ENCODE measurements at places on chromosomes 5 and 9.

- DNase-seq, result no peak
These were observed 149.5 kb upstream of the DHFR start for GRCh38 chr5:80804332-80804731.

GRCh38 chr5:74275171-74275992, 365.1 kb downstream of the ENC1 start:
- no peak for DNase-seq

DNA sequence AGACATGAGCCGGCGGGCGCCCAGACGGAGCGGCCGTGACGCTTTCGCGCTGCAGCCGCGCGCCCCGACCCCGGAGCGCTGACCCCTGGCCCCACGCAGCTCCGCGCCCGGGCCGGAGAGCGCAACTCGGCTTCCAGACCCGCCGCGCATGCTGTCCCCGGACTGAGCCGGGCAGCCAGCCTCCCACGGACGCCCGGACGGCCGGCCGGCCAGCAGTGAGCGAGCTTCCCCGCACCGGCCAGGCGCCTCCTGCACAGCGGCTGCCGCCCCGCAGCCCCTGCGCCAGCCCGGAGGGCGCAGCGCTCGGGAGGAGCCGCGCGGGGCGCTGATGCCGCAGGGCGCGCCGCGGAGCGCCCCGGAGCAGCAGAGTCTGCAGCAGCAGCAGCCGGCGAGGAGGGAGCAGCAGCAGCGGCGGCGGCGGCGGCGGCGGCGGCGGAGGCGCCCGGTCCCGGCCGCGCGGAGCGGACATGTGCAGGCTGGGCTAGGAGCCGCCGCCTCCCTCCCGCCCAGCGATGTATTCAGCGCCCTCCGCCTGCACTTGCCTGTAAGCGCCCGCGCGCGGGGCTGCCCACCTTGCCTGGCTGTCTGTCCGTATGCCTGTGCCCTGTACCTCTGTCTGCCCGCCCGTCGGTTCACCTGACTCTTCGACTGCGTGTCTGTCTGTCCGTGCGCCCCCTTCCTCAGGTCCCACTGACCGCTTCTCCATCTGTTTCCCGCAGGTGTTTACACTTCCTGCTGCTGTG, 412 bp downstream of the FGF18 start:
- peak; percentile 44 for DNase-seq

GRCh38 chr9:131423171-131423581, 29.3 kb downstream of the PRRC2B start:
- no peak for DNase-seq

DNA sequence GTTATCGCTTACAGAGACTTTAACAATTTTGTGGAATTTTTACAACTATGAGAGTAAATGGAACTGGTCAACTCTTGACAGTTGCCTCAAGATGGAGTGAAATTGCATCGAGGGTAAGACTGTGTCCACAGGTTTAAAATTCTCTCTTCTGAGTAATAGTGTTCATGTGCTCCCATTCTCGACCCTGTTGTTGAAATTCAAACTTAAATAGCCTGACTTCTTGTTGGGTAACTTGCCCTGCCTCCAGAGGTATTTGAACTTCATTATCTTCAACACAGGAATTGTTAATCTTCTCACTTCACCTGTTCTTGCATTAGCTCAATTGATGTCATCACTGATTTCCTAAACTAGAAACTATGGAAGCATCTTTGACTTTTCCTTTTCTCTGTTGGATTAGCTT, 77.5 kb downstream of the PIP5K1B start:
- DNase-seq, result no peak

DNA sequence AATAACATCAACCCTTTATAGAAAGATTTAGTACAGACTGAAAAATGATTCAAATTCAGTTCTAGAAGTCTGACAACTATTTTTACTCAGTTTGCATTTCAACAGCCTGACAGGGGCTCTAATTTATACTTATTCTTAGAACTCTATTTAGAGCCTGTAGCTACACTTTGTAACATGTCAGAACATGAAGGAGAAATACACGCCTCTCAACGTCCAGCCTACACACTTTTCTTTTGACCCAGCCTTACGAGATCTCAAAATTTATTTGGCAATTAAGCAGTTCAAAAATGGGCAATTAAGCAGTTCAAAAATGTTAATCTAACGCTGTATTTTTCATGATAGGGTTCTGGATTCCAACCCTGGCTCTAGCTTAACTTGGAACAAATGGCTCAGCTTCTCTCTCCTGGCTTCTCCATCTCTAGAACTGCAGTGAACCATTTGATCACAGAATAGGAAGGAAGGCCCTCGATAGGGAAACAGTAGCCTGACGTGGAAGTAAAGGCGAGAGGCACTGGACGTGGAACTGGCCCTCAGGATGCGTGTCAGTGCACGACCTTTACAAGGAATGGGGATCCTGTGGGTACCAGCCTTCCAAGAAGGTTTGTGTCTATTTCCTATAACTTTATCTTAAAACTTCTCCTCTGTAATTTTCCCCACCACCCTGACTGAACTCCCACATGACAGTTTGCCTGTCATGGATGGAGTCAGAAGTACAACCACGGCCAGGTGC, 66.4 kb downstream of the PRRT1B start:
- no peak for DNase-seq
